ENCODE measurements at places on chromosomes 4 and X.

DNA sequence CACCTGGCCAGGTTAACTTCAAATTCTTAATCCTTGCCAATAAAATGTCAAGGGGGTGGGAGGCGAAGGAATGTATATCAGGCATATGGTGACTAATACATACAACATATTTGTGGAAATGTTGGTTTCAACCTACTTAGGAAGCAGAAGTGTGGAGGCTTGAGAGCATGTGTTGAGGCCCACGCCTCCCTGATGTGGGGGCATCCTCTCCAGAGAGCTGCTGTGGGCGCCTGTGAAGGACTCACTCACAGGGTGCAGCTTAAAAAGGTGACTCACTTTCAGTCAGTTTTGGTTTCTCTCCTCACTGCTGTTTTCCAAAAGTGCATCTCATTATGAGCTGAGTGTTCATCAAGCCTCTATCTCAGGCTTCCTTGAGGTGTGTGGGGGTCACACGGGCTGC lies 27.5 kb downstream of the LNX1 start:
- DNase-seq: no peak

DNA sequence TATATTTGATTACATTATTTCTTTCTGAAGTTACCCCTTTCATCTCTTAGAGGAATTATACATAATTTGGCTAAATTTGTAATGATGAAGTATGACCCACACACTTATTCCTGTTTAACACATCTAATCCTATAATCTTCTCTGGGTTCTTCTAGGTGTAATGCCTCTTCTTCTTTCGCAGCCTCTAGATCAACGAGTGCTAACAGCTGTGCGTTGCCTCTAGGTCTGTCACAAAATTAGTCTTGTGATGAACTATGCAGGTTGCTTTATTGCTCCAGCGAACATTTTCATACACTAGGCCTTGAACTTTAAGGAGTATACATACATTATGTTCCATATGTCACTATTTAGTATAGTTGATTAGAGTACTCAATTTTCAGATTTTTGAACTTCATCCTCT lies 89.9 kb downstream of the TTC29 start:
- no peak for DNase-seq

GRCh38 chrX:19886883-19887531 lies 393 bp downstream of the SH3KBP1 start:
- DNase-seq: no peak

- no peak for DNase-seq
Observed at GRCh38 chr4:6926081-6926480, 16.5 kb downstream of the TBC1D14 start.

GRCh38 chr4:38752941-38753806 lies 29.6 kb downstream of the TLR10 start:
- no peak for DNase-seq
